CD4-positive, alpha-beta memory T cell (primary cell): ENCODE measurements at places on chromosomes 6 and 20. TPM values are rescaled to one million over a fixed set of nuclear protein-coding genes. Genes with fewer than 3 reads are reported as not detected.

The BPI gene
- polyA plus RNA-seq = not detected

GRCh38 chr6:1552296-1552761 lies 57.4 kb upstream of the FOXC1 start:
- H3K4me3 ChIP-seq = no peak overlapping the region
- DNase-seq = peak; percentile 48
- H3K27ac ChIP-seq = no peak overlapping the region
- no peaks in the 10 kb centered on the region for H3K27me3 ChIP-seq

GRCh38 chr20:5402903-5403531 lies 86.3 kb upstream of the PROKR2 start:
- H3K36me3 ChIP-seq = no peaks in the 10 kb centered on the region
- no peak overlapping the region for H3K27ac ChIP-seq
- DNase-seq = no peak
- H3K4me3 ChIP-seq = no peak overlapping the region

DNA sequence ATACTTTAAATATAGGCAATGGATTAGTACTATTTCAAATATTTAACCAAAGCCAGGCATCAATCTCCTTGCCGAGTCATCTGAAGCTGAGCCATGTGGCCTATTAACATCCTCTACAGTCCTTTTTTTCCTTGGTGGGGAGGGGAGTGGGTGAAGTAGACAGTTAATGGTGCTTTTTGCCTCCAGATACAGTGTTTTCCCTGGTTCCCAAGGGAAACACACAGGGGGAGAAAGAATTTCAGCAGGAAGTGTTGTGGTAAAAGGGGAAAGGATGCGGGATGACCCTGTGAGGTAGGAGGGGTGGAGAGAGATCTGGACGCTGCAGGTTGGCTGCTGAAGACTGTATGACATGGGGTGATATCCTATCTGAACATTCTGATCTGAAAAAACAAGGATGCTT lies 9.6 kb downstream of the CLDN20 start:
- DNase-seq = no peak
- no peaks in the 10 kb centered on the region for H3K27me3 ChIP-seq
- H3K4me1 ChIP-seq = peaks cover under 1% of the 10 kb centered on the region
- H3K27ac ChIP-seq = no peak overlapping the region
- no peak overlapping the region for H3K4me3 ChIP-seq

The C6orf141 gene
- not detected for polyA plus RNA-seq

GRCh38 chr20:49562311-49563014 lies 5.5 kb downstream of the PTGIS start:
- no peak overlapping the region for H3K4me3 ChIP-seq
- peaks cover 11% of the 10 kb centered on the region for H3K27me3 ChIP-seq
- DNase-seq = no peak
- no peaks in the 10 kb centered on the region for H3K4me1 ChIP-seq
- H3K27ac ChIP-seq = no peak overlapping the region

The BLCAP gene
- 97.4 TPM for polyA plus RNA-seq

The ZNF311 gene
- polyA plus RNA-seq = not detected

The OR12D3 gene
- not detected for polyA plus RNA-seq

- H3K36me3 ChIP-seq = no peaks in the 10 kb centered on the region
- H3K27ac ChIP-seq = no peak overlapping the region
- H3K27me3 ChIP-seq = no peaks in the 10 kb centered on the region
- no peak overlapping the region for H3K4me3 ChIP-seq
- peak; percentile 22 for DNase-seq
These were observed 134.4 kb downstream of the ARHGAP18 start for GRCh38 chr6:129575378-129576118.

The BPIFA3 gene
- polyA plus RNA-seq = not detected

The MYMX gene
- polyA plus RNA-seq = not detected

GRCh38 chr6:99894815-99895214 lies 99.2 kb downstream of the MCHR2 start:
- H3K27me3 ChIP-seq = no peaks in the 10 kb centered on the region
- H3K4me1 ChIP-seq = no peaks in the 10 kb centered on the region
- no peaks in the 10 kb centered on the region for H3K36me3 ChIP-seq
- no peak for DNase-seq

DNA sequence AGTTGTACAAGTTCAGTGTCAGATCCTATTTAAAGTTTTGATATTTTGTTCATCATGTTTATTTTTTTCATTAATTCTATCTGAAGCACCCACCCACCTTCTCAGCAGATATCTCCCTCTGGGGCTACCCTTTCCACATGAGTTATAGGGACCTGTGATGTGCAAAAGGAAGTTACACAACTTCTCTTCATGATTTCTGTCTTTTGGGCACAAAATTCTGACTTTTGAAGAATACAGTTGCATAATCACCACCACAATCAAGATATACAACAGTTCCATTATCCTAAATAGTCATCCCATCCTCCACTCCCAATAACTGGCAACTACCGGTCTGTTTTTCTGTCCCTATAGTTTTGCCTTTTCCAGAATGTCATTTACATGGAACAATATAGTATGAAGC lies 13.8 kb upstream of the FUCA2 start:
- no peak overlapping the region for H3K4me3 ChIP-seq
- H3K4me1 ChIP-seq = peaks cover 16% of the 10 kb centered on the region

DNA sequence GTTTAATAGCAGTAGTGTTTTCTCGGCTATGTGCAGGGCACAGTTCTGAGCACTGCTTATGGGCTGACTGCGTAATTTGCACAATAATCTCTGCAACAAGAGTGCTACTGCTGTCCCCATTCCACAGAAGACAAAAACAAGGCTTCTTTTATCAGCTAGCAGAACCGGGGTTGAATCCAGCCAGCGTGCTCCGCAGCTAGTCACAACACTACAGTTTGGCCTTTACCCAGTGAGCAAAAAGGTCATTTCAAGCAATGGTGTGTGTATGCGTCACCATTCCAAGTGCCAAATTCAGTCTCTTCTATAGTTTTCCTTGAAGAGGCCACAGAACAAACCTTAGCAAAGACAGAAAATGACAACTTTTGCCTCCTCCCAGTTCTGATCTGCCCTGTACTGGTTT lies 61.1 kb downstream of the LRFN2 start:
- no peaks in the 10 kb centered on the region for H3K4me1 ChIP-seq
- H3K36me3 ChIP-seq = no peaks in the 10 kb centered on the region

The BPIFA2 gene
- polyA plus RNA-seq = not detected

The FNDC1 gene
- polyA plus RNA-seq = 0.08 TPM

DNA sequence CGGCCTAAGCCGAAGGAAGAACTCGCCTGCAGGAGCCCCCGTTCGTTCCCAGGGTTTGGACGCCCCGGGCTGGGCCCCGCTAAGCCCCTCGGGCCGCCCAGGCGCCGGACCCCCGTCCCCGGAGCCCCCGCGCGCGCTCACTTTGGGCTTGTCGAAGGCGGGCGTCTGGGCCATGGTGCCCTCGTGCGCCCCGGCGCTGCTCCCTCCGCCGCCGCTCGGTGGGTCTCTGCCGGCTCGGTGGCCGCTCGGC lies 140 bp downstream of the ADA start:
- H3K4me1 ChIP-seq = peaks cover 56% of the 10 kb centered on the region
- peak overlapping the region; percentile 72 for H3K27ac ChIP-seq
- H3K36me3 ChIP-seq = no peaks in the 10 kb centered on the region
- H3K27me3 ChIP-seq = no peaks in the 10 kb centered on the region
